GM12891 (cell line): ENCODE measurements at places on chromosomes 1 and 21.

DNA sequence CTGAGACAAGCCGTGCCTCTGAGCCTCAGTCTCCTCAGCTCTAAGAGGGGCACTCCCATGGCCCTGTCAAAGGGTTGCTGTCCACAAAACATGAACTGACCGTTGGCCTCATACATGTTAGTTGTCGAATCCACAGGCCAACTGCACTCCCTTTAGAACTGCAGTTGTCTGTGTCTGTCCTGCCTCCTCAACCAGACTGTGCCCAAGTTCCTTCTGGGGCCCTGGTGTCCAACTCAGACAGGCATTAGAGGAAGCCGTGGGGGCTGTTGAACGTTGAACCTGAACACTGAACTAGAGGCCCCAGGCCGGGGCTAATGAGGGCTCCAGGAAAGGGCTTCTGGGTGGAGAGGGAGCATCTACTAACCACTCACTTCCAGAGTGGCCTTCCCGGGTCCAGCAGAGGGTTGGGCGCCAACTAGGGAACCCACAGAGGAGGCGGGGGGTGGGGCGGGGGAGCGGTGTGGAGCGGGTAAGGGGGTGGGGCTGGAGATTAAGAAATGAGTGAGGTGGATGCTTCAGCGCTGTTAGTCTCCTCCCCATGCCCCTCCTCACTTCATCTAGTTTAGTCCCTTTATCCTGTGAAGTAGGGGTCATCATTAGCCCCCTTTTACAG is at the start of gene RAB42:
Gene RAB42, plus strand, starts transcription at position 558 of the 613 bp plus-strand sequence. CDS start 247 bp downstream, outside the sequence.
- DNase-seq: no peak

DNA sequence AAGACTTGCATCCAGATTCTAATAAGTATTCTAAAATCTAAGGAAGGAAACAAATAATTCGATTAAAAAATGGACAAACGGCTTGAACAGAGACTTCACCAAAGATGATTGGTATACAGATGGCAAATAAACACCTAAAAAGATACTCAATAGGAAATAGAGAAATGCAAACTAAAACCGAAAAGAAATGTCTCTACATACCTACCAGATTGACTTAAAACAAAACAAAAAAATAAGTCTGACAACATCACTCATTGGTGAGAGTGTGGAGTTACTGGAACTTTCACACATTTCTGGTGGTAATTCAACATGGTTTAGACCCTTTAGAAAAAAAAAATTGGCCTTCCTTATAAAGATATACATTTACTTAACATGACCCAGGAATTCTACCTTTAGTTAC is 869.8 kb downstream of the TTLL7 start:
- no peak for DNase-seq

DNA sequence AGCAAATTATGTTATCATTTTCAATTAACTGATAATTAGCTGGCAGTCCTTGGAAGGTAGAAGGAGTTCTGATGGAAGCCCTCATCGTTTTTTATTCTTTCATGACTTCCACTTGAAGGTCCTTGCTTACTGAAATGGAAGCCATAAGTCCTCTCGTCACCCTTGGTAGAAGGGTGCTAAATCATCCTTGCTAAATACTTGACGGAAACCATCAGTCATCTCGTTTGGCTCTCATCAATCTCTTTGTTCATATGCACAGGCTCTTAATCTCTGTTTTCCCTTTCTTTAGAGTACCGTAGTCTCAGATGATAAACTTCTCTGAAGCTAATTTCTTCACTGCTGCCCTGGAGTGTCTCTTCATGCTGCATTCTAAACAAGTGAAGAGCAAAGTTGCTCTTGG is 34.5 kb downstream of the UCK2 start:
- DNase-seq: no peak

DNA sequence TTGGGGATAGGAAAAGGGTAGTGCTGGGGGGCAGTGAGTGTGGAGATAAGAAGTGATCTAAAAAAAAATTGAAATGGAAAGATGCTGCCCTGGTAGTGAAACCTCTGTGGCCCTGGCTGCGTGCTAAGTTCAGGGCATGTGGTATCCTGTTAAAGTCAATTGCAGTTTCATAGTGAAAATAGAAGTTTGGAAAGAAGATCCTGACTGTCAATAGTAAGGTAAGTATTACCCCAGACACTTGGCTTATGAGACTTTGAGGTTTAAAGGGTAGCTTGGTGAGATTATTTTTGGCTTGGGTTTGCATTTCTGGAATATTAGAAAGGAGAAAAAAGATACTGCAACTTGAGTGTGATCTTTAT is 6.8 kb downstream of the ARID1A start:
- DNase-seq: no peak

DNA sequence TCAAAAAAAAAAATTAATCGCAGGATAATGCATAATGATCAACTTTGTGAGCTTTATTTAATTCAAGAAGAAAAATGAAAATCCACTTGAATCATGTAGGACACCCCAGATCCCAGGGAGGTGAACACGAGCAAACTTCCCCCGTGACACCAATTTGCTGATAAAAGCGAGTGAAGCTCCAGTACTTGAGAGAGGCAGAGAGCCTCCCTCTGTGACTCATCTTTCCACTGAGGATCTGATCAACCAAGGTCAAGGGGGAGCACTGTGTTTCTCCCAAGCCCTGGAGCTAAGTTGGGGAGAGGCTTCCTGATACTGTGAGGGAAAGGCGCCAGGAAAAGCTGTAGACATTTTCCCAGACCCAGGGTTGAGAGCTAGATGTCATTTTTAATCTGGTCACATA is 160.9 kb downstream of the SLC44A5 start:
- no peak for DNase-seq

DNA sequence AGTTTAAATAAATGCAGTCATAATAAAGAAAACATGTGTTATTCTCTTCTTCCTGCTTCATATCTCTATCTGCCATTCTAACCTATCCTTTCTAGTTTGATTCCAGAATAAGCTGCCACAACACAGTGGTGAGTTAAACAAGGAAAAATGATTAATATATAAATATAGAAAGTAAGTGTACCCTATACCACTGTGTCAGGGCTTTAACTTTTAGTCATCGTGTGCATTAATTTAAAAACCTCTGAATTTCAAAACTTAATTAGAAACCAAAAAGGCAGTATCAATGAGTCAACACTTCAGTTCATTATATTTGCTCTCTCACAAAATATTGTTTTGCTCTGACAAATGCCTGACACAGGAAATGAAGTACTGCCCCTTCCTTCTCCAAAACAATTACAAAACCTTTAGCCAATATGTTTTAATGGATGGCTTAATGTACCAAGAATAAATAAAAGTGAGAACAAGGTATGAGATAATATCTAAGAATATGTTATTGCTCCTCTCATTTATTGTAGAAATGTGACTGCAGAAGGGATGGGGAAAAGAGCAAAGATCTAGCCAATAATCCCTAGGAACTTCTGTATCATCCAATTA is 634.8 kb downstream of the KCNT2 start:
- DNase-seq: no peak

DNA sequence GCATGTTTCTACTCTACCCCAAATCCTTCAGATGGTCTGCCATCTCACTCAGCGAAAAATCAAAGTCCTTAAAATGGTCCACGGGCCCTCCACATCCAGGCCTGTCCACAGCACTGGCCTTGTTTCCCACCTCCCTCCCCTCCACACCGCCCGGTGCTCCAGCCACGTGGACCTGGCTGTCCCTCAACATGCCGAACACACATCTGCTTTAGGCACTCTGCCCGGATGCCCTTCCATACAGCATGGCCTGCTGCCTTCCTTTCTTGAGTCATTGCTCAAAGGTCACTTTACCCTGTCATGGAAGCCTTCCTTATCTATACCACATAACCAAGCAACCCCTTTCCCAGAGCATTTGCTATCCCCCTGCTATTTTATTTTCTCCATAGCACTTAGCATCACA is 143.0 kb downstream of the DNM3 start:
- no peak for DNase-seq

DNA sequence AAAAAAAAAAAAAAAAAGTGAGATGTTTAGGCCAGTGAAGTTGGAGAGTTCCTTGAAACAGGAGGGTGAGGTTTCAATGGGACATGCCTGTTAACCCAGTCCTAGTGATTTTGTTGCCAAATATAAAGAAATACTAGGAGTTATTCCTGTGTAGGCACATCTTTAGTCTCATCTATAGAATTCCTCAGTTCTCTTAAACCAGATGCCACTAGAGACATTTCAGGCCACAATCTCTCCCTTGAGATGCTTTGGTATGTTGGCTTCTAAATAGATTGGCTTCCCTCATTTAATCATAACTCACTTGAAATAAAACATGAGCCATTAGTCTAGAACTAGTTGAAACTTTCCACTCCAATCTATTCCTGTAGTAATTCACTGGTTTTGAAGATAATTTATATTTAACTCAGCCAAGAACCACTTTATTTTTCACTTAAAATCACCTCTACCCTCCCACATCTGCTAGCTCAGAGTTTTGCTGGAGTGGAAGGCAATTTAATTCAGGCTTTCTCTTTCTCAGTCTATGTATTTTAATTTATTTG is 29.8 kb downstream of the GPR137B start:
- DNase-seq: no peak

DNA sequence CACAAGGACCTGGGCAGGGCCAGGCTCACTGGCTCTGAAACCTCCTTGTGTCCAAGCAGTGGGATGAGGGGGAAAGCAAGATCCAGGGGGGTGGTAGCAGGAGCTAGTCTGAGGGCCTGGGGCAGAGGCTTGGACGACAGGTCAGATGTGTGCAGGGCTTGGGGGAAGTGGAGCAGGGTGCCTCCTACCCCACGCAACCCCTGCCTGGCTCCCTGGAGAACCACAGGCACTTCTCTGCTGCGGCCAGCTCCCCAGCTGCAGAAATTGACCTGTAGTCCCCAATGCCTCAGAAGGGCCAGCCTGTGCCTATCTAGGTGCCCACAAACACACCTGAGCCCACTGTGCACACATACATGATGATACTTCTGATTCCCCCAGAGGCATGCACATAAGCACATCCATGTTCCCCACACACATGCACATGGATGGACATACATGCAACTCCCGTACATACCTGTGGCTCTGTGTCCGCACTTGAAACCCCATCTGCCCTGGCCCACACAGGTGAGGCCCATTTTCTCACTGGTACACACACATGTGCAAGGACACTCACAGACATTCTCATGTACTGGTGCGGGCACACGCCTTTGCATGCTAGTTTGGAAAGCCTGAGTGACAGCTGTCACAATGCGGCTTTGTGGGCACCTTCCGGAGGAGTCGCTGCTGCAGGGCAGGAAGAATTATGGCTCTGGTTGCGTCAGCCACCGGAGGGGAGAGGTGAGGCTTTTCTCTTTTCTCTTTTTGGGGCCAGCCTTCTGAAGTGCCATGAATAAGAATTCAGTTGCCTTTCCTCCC is 247.2 kb upstream of the CSF3R start:
- no peak for DNase-seq

- DNase-seq: no peak
Measured at GRCh38 chr1:29355375-29355774, 119.1 kb downstream of the PTPRU start.

DNA sequence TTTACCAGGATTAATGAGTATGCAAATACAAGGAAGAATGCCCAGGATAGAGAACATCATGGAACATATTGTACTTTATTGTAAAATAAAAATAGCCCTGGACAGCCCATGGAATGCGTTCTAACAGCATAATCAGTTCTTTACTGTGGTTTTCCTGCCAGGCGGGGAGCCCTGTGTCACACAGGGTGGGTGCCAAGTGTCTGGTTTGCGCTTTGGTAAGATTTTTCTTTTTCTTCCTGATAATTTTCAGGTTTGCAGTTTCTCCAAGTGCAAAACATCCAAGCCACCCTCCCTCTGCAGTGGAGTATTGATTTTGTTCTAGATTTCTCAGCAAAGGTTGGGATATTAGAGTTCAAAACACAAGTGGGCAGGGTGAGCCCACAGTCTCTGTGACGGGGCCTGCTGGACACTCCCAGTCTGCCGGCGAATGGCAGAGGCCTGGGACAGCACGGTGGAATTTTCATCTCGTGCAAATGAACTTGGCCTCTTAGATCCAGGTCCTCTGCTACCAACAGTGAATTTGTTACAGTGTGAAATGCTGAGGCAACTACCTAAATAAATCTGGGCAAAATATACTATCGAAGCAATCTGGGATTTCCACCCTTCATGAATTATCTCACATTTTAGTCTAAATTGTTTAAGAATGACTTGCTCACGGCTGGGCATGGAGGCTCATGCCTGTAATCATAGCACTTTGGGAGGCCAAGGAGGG is 15.6 kb upstream of the KCNJ15 start:
- DNase-seq: no peak

GRCh38 chr1:87853576-87854351 is 525.1 kb downstream of the LMO4 start:
- no peak for DNase-seq

GRCh38 chr1:178412400-178412770 is 84.4 kb downstream of the CLEC20A start:
- no peak for DNase-seq

DNA sequence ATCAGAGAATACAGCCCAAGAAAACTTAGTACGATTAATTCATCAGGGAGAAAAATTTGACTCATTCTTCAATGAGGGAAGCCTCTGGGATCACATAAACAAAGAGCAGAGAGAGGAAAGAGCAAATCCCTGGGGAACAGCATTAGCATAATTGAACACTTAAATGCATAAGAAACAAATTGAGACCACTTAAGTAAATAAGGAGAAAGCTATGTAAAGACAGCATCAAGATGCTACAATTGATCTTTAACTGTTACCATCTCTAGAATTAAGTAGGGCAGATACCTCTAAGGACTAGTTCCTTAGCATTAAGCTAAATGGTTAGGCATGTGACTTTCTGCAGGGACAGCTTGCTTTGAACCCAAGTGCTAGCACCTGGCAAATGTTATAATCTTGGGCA is 265.1 kb upstream of the NEGR1 start:
- no peak for DNase-seq

GRCh38 chr21:42486531-42486930 is 9.5 kb downstream of the RSPH1 start:
- DNase-seq: no peak

DNA sequence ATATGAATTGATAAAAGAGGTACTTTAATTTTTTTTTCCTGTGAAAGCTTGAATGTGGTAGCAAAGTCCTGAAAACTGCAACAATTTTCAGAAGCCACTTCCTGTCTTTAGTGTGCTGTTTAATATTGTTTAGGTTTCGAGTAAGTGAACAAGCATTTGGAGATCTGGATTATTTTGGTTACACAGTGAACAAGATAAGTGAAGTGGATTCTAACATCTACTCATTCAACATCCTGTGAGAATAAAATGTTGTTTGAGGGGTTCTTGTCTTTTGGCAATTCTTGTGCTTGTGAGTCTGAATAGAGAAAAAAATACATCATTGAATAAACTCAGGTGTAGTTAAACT is 35.2 kb upstream of the PLA2G4A start:
- DNase-seq: no peak

- DNase-seq: no peak
Measured at GRCh38 chr1:64526312-64526711, 56.4 kb downstream of the CACHD1 start.

GRCh38 chr1:198253668-198254067 is 96.9 kb downstream of the NEK7 start:
- DNase-seq: no peak

DNA sequence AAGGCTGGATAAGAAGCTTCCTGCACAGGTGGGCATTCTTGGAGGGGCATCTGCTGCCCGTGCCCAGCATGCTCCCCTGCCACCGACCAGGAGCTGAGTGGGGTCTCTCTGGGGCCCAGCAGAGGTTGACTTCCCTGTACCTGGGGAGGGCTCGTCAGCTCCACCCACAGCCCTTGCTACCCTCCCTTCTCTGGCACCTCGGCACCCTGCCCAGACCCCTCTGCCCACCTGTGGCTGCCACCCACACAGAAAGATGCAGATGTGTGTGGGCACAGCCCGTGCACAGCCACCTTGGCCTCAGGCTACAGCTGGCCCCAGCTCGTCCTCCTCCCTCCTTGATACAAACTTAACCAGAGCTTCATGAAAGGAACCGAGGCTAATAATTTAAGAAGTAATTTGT is 241.2 kb upstream of the VAMP3 start:
- no peak for DNase-seq
